ENCODE measurements at places on chromosomes 13 and 19. TPM values are rescaled to one million over a fixed set of nuclear protein-coding genes. Genes with fewer than 3 reads are reported as not detected.

GRCh38 chr19:3481241-3482090 lies 1.1 kb upstream of the SMIM24 start:
- no peak for DNase-seq

DNA sequence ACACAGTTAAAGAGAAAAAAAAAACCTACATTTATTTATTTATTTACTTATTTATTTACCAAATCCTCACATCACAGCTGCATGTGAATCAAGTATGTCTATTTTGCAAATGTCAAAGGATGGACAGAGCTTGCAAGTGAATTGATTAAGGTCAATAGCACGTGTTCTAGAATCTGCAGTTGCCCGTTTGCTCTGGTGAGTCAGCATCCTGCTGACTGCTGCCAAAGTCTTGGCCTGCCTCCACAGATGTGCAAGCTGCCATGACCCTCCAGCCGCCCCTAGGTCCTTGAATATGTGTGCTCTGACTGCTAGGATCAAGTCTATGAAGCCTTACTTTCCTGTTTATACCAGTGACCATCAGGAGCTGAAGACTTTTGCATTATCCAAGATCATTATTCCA lies 320.6 kb downstream of the GPC5 start:
- DNase-seq = no peak

DNA sequence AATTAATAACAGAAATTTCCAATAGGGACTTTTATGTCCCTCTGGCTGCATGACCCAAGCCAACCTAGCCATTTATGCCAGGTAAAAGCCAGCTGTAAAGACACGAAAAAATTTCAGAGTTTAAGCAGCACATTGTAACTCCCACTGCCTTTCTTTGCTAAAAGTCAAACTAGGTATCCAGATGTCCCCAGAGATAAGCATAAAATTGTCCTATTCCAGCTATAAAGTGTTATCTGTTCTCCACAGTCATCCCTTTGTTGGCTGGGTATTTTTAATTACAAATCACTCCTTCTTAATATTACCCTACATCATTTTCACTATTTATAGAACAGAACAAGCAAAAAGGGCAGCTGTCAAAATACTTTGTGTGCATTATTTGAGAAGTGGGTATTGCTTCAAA lies 3.2 kb upstream of the ZNF154 start:
- DNase-seq = no peak

ZNF835 gene
- total RNA-seq = 3.4 TPM

DNA sequence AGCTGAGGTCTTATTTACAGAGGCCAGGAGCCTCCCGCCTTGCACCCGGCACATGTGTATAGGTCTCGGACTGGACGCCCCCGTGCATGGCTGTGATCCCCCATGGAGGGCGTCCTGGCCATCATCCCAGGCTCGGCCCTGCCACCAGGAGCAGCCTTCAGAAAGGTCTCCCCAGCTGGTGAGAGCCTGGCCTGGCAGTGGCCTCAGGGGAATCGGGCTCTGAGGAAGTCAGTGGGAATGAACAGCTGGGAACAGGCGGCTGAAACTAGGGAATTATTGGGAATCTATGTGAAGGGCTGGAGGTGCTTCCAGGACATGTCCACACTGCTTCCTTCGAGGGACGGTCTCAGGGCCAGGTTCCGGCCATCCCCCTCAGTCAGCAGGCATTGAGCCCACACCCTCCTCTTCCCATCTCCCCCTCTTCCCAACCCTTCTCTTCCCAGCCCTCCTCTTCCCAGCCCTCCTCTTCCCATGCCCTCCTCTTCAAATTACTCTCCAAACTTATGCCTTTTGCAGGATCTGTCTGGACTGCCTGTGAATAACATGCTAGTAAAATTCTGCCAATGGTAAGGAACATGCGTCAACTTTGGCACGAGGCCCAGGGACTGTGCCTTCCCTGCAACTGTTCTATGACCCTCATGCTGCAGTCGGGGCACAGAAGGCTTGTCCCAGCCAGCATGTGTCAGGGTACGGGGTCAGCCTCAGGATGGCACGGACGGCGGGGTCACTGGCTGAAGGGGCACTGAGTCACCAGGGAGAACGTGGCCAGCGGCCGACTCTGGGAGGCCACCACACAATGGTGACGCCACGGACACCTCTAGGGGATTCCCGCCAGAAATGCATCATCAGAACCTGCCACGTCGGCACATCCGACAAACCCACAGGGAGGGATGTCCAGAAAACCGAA lies 24.2 kb upstream of the C13orf46 start:
- no peak for DNase-seq

DNA sequence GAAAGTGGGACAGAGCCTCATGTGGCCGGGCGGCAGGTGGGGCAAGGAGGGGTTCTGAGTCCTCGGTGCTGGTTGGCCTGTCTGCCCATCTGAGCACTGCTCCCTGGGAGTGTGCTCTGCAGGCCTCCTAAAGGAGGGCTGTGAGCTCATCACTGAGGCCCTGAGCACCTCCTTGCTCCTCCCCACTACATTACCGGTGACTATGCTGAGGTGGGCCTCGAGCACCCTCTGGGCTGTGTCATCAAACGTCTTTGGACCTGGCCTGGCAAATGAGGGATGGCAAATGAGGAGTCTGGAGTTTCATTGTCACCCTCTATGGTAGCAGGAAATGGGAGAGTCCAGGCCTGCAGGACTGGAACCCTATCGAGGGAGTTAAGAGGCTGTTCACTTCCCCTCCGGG lies 38.8 kb upstream of the ZNF429 start:
- no peak for DNase-seq

GZMM gene
- total RNA-seq = 53.2 TPM

Data from activated T-cell treated with anti-CD3 and anti-CD28 coated beads, Interleukin-2, amount 50 U/mL, for 4 hours (primary cell).